ENCODE measurements at places on chromosomes 4 and X. TPM values are rescaled to one million over a fixed set of nuclear protein-coding genes. Genes with fewer than 3 reads are reported as not detected.

DNA sequence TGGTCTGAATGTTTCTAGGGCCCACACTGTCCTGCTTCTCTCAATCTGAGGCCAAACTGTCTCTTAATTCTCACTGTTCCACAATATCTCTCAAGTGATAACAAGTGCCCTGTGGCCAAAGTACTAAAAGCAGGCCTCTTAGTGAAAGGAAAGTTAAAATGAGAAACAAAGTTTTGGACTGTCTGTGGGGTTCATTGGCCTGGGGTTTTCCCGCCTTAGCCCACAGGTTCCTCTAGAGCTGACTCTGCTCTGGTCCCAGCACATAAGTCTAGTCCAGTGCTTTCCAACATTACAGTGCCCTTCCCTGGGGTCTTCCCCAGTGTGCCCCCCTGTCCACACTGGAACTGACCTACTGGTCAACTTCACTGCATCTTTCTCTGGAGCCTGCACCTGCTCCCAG is 6.3 kb downstream of the MAGEB1 start:
- no peak for DNase-seq

GRCh38 chr4:106587558-106587957 is 219.0 kb upstream of the GIMD1 start:
- peak; percentile 82 for DNase-seq

GLRA3 gene
- polyA plus RNA-seq = not detected

DNA sequence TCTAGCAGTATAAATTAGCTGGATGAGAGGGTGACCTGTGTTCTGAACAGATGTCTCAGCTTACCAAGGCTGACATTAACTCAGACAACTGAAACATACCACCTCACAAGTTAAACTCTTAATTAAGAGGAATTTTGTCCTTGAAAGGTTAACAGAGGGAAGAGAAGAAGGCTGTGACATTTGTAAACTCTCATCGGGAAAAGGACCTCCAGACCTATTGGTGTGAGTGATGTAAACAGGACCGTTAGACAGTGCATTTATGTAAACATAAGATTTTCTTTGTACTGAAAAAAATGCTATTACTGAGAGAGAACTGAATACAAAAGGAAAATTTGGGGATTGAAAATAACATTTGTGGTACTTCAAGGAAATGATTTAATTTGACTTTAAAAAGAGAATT is 308.4 kb upstream of the DIAPH2 start:
- DNase-seq = no peak

GPR173 gene
- 0.23 TPM for polyA plus RNA-seq

GRCh38 chr4:85831647-85832046 is 356.7 kb downstream of the ARHGAP24 start:
- DNase-seq = no peak

GRCh38 chr4:98126141-98126540 is 17.1 kb downstream of the STPG2 start:
- no peak for DNase-seq

Measured in mammary epithelial cell (primary cell).